ENCODE measurements at places on chromosomes 11 and 22.

- DNase-seq = no peak
Observed at GRCh38 chr11:92589512-92589911, 364.9 kb downstream of the FAT3 start.

DNA sequence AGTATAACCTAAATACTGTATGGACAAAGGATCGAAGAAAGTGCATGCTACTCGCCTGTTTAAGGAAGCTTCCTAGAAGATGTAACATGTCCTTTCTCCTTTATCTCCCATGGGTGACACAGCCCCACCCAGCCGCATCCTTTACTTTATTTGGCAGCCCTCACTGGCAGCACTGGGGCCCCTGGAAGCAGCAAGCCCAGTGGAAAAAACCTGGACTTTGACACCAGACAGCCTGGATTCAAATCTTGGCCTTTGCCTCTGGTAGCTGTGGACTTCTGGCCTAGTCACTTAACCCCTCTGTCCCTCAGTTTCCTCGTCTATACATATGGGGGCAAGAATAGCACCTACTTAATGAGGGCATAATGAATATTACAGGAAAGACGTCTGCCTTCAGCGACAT lies 67.1 kb downstream of the MYEOV start:
- DNase-seq = no peak

DNA sequence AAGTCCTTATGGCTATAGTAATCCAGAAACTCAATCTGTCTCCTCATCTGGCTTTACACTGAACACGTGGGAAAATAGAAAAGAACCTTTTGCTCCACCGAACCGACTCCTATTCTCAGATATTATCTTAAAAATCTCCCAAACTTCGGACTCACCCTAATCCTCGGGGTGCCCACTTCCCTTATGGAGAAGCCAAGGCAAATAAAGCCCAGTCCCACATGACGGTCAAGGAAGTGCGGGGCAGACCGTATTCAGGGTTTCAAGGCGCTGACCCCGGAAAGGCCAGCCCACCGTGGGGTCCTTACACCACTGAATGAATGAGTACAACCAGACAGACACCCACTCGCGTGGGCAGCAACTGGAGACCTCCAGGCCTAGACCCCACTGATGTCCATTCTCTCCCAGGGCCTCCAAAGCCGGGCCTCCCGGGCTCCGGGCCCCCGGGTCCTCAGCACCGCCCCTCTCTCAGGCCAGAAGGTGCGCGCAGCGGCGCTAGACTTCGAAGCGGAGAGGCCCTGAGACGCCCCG lies 489 bp downstream of the NUP98 start:
- no peak for DNase-seq

DNA sequence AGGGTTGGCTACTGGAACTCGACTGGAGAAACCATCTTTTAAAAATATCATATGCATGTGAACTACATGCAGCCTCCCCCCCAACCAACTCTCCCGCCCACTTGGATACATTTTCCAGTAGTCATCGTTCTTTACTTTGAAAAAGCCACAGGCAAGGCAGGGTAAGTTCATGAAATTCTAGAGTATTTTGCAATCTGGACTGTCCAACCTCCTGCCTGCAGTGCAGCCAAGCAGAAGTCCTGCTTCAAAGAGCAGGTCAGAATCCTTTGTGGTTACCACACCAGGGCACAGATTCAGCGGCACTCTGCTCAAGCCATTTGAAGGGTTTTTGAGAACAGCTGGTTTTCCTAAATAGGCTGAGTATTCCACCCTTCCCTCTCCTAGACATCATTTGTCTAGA lies 12.1 kb downstream of the ELF5 start:
- DNase-seq = no peak

DNA sequence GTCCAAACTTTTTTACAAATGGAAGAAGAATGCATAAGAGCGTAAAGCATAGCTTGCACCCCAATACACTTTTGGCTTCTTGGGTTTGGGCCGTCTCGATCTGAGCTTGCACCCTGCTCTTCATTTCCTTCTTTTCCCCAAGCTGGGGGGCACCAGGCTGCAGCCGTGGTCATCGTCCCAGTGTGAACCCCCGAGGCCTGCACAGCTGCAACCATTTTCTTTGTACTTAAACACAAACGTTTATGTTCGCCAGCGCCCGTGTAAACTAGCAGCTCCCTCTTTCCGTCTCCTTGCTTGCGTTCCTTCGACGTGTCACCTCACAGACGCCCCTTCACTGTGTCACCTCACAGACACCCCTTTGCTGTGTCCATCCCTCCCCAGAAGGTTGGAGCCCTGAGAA lies 10.1 kb downstream of the KRTAP5-5 start:
- DNase-seq = no peak

- no peak for DNase-seq
Observed at GRCh38 chr11:65973439-65974110, 12.0 kb downstream of the SART1 start.

DNA sequence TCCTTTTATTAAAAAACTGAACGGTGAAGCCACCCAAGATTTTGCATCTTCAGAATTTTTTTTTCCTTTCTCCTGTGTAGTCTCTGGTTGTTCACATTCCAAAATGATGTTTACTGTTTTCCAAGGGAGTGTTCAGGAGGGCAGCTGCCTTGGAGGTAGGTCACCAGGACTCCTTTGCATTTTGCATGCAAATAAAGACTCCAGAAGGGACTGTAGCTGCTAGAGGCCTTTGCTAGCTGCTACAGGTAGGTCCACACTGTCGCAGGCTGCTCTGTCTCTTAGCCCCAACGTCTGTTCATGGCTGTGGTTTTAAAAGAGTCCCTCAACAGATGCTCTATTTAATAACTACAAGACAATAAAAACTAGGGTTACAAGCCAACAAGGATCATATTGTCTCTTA lies 11.4 kb downstream of the CTSC start:
- DNase-seq = no peak

- no peak for DNase-seq
Observed at GRCh38 chr22:21841422-21841821, 26.0 kb downstream of the MAPK1 start.

DNA sequence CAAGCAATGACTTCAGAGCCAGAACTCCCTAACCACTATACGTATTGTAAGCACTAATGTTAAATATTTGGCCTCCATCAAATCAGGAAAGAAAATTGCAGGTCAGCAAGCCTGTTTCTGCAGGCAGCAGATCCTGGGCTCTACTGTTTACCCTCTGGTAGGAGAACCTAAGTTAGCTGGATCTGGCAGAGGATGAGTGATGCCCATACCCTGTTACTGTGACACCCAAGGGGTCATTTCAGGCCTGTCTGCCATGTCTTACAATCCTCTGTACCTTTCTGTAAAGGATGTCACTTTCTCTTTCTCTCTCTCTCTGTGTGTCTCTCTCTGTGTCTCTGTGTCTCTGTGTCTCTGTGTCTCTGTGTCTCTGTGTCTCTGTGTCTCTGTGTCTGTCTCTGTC lies 106.9 kb downstream of the CSNK2A3 start:
- no peak for DNase-seq

DNA sequence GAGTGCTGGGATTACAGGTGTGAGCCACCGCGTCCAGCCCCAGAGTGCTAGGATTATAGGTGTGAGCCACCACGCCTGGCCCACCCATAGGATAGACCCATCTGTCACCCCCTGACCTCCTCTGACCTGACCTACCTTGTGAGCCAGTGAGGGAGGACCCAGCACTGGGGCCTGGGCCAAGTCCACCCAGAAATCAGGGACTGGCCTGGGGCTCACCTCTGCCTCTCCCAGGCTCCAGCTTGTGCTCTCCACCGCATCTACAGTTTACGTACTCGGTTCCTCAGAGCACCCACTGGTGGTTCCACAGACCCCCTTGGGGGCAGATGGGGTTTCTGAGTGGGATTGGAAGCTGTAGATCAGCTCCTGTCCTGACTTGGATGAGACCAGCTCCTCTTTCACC lies 6.4 kb downstream of the SLC29A2 start:
- no peak for DNase-seq

DNA sequence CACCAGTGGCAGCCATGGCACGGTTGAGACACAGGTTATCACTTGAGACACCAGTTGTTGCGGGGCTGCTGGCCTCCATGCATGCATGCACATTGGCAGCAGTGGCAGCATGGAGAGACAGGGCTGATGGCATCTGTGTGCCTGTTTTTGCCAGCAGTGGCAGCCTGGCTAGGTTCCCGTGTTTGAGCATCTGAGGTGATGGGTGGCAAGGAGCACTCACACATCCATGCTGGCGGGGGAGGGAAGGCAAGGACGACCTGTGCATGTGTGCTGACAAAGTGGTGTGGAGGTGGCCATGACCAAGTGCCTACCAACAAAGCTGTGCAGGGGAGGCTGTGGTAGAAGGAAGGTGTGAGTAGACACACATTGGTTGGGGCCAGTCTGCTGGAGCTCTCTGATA lies 133.5 kb downstream of the CNTN5 start:
- DNase-seq = no peak

DNA sequence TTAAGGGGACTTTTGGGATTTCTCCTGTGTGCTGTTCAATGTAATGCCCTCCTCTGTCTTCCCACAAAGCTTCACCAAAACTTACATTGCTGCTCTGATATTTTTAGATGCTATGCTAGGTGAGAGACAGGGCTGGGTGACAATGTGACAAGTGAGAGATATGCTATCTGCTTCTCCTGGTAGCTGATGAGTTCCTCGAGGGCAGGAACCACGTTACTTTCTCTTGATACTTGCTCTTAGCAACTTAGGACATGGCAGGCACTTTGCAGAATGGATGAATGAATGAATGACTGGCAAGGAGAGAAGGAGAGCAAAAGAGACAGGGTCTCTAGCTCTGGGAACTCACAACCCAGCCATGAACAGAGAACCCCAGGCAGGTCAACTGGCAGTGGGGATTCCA lies 115.4 kb downstream of the C11orf58 start:
- DNase-seq = no peak

- DNase-seq = no peak
Observed at GRCh38 chr11:74297484-74297883, 14.0 kb downstream of the P4HA3 start.

- no peak for DNase-seq
Observed at GRCh38 chr11:95115597-95115996, 26.0 kb downstream of the ENDOD1 start.

- no peak for DNase-seq
Observed at GRCh38 chr11:121866754-121867153, 249.3 kb downstream of the BLID start.

DNA sequence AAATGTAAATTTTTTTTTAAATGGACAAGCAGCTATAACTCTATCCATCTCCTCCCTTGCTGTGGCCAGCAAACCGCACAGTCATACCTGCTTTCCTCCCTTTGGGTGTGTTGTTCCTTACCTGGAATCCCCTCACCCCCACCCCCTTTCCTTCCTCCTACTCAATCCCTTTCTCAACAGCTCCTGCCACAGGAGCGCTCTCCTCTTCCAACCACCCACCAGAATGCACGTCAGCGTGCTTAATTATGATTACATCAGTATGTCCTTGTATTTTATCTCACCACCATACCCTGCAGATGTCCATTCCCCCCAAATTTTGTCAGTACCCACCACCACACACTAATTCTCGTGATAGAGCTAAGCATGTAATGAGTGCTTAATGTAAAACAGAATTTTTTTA lies 60.9 kb upstream of the LMO2 start:
- no peak for DNase-seq

GRCh38 chr22:43031617-43032016 lies 16.7 kb upstream of the PACSIN2 start:
- no peak for DNase-seq

- DNase-seq = no peak
Observed at GRCh38 chr11:88152381-88152780, 22.9 kb downstream of the RAB38 start.

DNA sequence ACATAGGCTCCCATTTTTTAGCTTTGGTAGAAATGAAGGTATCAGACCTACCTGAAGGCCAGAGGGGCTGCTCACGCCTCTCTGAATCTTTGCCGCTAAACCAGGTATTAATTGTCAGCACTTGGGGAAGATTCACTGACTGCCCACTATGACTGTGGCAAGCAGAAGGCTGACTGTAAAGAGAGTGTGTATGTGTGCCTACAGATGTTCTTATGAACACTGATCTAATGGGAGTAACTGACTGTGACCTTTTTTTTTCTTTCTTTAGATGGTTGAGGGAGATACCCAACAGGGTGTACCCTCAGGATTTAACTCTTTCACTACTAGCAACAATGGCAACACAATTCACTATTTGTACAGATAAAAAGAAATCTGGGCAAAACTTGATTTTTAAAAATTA lies at the start of gene RAG2:
Gene RAG2 (minus strand): TSS at position 186 of the 400 bp plus-strand sequence. CDS start 4,068 bp downstream, outside the sequence.
- DNase-seq = no peak
